ENCODE measurements at places on chromosomes 6 and 20. TPM values are rescaled to one million over a fixed set of nuclear protein-coding genes. Genes with fewer than 3 reads are reported as not detected.

Gene ARFGEF3
- total RNA-seq: 0.53 TPM

Gene SGK2
- 1.7 TPM for total RNA-seq

- DNase-seq: no peak
These were observed 13.1 kb upstream of the LIN28B start for GRCh38 chr6:104943781-104944180.

DNA sequence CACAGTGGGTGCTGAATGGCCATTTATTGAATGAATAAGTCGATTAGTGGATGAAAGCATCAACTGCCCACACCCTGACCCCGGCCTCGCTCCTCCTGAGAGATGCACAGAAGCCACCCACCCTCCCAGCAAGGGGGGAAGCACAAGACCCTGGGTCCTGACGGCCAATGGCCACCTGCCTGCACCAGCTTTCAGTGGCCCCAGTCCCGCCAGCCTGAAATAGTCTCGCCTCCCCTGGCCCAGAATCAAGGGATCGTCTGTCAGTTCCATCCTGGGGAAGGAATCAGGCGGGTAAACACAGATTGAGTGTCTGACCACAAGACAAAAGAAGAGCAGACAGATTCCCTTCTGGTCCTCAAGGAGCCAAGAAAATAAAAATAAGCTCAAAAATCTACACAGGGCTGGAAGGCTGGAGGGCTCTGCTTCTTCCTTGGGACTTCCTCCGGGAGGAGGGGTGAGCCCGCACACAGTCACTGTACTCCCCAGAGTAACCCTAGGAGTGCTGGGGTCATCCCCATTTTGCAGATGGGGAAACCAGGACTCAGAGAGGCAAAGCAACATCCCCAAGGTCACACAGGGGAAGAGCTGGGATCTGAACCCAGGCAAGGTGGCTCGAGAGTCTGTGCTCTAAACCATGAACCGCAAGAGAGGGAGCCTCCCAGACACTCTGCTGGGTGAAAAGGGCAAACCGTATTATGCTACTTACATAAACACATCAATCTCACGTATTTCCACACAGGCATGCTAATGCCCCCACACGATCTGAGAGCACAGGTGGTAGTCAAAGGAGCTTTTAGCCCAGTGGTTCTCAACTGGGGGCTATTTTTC is 7.8 kb downstream of the PREX1 start:
- no peak for DNase-seq

Gene TINAG
- not detected for total RNA-seq

DNA sequence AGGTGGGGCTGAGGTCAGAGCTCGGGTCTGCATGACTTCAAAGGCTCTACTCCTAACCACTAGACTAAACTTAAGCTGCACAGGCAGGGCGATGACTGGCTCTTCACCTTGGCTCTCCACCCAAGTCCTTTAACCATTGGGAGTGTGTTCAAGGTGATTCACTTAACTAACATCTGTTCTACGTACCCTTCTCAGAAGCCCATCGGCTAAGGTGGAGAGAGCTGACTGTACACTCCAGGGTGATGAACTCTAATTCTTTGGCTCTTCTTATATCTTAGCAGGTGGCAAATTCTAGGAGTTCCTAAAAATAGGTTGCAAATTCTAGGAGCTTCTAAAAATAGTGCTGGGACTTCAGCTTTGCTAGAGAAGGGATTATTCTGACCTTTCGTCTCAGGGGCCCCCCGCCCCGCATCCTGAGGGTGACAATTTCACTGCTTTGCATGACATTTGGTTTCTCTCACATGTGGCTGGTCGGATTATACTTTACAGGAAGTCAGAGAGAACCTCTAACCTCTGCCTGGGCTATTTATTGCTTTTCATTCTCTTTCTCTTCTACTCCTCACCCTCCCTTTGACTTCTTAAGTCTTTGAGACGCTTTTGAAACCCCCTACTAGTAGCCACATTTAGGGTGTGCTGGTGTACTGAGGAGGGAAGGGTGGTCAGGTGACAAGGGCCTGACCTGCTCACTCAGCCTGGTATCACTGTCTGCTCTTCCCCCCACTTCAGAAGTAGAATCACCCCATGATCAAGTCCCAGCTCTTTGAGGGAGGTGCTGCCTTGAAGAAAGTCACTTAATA is 55.5 kb downstream of the PRDM1 start:
- peak; percentile 71 for DNase-seq

GRCh38 chr20:12660918-12661317 is 347.9 kb upstream of the SPTLC3 start:
- no peak for DNase-seq

Gene BANF2
- total RNA-seq: not detected

DNA sequence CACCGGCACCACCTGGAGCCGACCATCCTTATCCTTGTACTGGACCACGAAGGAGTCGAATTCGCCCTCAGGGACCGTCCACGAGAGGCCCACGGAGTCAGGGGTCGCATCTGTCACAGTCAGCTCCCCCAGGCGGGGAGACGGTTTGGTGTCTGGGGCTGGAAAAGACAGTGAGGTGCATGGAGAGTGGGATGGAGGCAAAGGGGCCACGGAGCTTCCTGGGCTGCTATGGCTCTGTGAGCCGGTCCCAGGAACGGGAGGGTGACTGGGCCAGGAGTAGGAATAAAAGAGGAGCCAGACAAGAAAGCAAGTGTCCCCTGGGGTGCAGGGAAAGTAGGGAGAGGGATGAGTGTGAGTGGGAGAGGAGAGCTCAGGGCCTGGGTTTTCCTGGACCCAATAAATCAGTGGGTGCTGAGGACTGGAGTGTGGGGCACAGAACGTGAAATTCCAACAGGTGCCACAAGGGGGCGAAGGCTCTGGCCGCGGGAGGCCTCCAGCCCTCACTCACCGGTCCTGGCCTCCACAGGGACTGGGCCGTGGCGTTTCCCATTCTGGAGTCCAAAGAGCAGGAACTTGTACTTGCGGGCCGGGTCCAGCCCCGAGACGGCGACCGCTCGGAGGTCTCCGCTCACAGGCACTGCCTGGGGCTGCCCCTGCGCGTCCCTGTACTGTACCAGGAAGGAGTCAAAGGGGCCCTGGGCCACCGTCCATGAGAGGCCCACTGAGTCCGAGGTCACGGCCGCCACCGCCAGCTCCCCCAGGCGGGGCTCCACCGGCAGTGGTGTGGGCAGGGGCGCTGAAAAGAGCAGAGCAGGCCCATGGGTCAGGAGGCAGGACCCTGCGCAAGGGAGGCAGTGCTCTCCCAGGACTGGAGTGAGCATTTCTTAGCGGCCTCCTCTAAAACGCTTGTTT is 9.9 kb downstream of the CYP21A2 start:
- peak; percentile 76 for DNase-seq

Gene VWA7
- 3.4 TPM for total RNA-seq

DNA sequence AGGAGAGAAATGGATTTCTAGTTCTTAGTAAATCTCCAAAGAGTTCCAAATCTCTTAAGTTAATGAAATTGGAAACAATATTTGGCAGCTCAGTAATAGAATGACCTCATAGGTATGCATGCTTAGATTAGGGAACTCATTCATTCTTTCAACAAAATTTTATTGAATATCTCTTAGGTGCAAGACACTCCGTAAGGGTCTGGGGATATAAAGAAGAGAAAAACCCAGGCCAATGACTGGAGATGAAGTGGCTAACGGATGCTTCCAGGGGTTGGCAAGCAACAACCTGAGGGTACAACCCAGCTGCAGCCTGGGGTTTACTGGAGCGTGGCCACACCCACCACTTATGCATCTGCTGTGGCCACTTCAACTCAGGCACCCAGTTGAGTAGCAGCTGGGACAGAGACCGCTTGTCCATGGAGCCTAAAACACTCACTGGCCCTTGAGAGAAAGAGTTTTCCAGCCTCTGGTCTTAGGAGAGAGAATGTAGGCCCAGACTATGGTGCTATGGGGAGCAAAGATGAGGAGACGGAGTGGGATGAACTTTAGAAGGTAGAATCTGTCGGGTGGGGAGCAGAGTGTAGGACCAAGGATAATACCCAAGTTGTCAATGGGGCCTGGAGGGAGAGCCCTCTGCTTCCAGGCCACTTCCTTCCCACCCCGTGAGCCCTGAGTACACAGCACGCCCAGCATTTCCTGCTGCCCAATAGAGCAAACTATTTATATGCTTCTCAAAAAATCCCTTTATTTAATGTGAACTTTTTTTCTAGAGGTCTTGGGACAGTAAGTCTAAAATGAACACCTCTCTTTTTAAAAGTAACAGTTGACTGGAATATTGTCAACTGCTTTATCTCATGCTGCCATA is 46.8 kb upstream of the PXDC1 start:
- DNase-seq: no peak

Gene TREM2
- not detected for total RNA-seq

DNA sequence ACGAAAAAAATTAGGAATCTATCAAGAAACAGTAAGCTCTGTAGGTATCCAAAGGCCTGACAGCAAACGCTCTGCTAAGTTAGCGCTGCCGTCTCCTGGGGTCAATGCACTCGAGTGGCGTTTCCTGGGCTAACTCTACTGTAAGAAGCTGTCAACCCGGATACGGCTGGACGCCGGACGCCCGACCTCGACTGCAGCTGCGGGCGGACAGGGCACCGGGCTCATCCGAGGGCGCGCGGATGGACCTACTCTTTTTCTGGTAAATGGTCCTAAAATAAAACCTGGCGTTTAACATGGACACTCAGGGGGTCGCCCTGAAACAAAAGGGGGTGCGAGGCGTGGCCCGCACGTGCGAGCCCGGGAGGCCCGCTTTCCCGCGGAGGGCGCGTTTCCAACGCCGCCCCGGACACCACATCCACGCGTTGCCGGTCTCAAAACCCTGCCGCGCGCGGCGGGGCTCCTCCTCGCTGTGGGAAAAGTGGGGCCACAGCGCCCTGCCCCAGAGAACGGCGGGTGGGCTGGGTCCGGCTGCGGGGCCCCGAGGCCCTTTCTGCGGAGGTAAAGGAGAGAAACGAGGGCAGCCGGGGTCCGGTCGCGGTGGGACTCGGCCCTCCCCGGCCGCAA is 537 bp downstream of the TCP1 start:
- peak; percentile 46 for DNase-seq

DNA sequence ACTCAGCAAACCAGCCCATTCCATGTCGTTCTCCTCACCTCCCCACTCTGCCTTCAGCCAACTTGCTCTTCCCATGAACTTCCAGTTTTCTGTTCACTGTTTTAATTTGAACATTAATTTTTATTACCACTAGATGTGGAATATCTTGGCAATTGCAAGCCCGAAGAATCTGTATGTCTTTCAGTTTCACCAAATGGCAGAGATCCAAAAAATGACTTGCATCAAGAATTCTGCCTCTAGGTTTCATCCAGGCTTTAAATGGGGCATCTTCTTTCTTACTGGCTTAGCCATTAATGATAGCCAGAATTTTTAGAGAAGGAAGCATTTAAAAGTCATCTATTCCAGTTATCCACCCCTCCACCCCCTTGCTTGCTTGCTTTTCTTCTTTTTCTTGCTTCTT is 39.0 kb downstream of the CAP2 start:
- no peak for DNase-seq

Gene CLPSL2
- not detected for total RNA-seq

Gene ASIP
- not detected for total RNA-seq

DNA sequence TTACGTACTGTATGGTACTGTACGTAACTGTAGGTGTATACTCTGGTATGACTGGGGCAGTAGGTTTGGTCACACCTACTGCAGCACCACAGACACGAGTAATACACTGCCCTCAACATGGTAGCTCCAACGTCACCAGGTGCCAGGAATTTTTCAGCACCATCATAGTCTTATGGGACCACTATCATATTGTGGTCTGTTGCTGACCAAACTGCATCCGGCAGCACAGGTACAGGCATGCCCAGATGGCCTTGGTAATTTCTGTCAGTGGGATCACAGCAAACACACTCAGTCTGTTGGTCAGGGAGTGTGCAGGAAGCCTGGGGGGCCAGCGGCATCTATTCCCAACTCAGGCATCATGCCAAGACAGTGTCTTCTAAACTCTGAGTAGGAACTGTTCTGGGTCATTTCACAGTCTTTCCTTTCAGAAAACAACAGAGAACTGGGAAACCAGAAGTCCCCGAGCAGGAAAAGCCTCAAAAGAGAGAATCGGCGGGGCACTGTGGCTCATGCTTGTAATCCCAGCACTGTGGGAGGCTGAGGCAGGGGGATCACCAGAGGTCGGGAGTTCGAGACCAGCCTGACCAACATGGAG is 5.8 kb downstream of the YTHDF1 start:
- no peak for DNase-seq

GRCh38 chr6:3788408-3789017 is 37.0 kb upstream of the PXDC1 start:
- DNase-seq: no peak

DNA sequence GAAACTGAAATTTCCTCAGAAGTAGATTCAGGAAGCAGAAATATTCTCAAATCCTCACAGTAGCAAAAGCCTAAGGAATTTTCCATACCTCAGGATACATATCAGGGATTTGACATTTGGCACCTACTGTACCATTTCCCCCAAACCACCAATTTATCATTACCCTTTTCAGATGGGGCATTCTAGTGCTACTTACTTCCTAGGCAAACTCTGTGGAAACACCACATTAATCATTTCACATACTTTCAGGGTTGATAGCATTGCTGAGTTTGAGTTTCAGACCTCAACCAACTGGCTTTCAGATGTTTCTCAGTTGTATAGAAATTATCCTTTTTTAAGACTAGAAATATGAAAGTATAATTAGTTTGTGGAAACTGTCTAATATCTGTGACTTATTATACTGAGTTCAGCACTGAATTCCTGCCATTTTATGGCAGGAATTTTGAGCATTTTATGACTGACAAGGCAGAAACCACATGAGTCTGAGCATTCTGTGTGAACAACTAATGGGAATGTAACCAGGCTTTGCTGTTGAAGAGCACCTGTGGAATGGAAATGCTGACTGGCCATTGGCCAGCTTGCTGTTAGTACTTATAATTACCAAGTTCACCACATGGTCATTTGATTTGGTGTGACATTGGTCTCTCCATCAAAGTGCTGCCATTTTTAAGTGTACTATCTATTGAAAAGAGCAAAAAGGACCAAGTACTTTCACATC is 35.1 kb upstream of the IRAK1BP1 start:
- no peak for DNase-seq

Gene SSTR4
- total RNA-seq: not detected

GRCh38 chr6:39934131-39934757 is at the start of gene MOCS1:
TSS of gene MOCS1 (minus strand) at chr6:39934462. CDS start at chr6:39934417, 45 bp downstream.
- peak; percentile 50 for DNase-seq

Gene RGS17
- total RNA-seq: not detected

Gene PROKR2
- total RNA-seq: not detected

Gene DDR1
- total RNA-seq: 9.4 TPM

Gene UBE2C
- total RNA-seq: 171 TPM

DNA sequence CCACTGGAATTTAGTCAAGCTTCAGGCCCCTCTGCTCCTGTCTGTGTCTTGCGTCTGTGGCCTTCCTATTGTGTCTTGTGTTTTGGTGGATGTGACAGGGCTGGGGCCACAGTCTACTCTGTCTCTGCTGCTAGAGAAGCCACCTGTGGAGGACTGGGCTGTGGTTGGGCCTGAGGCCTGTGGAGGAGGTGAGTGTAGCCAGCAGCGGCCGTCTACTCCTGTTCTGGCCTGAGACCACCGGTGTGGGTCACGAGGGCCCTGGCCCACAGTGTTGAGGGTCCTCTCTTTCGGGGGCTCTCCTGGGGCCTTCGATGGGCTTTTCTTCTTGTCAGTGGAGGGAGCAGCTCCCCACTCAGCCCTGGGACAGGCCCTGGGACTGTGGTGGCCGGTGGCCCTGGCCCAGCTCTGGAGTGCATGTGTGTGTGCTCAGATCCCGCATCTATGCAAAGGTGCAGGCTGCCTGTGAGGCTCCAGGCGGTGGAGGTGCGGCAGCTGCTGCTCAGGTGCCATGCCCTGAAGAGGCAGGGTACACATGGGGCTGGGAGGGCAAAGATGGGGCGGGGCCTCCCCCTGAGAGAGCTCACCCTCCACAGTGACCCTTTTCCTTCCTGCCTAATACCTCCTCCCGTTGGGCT is 20.8 kb downstream of the SDCBP2 start:
- DNase-seq: no peak

Gene SLC13A3
- not detected for total RNA-seq

Data from activated T-cell treated with anti-CD3 and anti-CD28 coated beads, Interleukin-2, amount 50 U/mL, for 72 hours (primary cell).